ENCODE measurements at places on chromosomes 5 and 9.

- no peak for DNase-seq
Observed at GRCh38 chr9:91741522-91741921, 208.5 kb downstream of the ROR2 start.

DNA sequence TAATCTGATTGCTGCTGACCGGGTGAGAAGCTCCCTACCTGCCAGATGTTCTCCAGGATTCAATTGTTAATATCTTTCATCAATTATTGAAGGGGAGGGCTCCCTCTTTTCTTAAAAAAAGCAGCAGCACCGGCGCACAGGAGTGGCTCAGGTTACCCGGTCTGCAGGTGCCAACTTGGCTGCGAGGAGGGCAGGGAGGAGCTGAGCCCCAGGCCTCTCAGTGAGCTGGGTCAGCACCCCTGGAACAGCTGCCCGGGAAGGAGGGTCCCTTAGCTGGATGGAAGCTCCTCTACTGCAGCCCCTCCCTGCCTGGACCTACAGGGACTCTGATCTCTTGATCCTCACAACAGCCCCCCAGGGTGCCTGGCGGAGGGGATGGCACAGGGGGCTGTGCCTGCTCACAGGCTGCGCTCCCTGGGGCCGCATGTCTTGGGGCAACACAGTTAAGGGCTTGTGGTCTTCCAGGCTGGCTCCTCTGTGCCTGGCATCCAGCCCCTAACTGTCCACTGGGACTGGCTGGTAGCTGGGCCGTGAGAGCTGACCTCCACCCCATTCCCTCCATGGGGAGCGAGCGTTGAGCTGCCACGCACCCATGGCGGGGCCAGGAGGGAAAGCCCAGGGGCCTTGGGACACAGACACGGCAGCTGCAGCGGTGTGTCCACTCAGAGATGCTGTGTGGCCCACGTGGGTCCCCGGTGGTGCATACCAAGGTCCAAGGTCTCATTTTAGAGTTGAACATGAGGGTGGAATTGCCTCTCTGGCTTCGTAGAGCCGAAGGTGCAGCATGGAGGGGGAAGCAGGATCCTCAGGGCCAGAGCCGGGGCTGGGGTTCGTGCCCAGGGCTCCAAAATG is 28.6 kb upstream of the TMEM250 start:
- no peak for DNase-seq

- no peak for DNase-seq
Observed at GRCh38 chr5:139275956-139276355, 17.6 kb upstream of the MATR3 start.

GRCh38 chr9:94085062-94085639 is 887 bp downstream of the PTPDC1 start:
- no peak for DNase-seq

GRCh38 chr5:68408345-68408871 is 192.9 kb downstream of the PIK3R1 start:
- no peak for DNase-seq

DNA sequence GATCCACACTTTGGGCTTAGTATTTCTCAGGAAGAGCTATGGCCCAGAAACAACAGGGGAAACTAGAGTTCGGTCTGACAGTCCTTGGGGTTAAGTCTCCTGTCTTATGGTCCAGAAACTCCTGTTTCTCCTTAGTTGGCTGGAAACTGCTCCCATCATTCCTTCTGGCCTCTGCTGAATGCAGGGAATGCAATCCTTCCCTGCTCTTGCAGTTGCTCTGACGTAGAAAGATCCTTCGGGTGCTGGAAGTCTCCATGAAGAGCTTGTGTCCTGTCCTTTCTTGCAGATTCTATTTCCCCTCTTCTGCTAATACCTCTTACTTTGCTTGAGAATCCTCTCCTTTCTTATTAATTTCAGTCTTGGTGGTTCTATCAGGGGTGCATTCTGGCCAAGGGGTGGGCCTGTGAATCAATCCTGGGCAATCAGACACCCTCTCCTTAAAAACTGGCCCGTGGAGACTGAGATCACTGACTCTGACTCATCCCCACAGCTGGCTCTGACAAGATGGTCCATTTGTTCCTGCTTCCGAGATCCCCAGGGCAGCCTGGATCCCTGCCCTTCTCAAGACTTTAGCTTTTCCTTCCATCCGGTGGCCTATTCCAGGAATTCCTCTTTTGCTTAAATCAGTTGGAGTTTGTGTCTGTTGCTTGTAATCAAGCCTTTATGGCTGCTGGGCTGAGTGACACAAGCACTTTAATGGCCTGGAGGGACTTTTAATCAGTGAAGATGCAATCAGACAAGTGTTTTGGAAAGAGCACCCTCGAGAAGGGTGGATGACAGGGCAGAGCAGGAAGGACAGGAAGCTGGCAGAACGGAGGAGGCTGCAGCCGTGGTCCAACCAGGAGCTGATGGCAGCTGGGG is 23.7 kb downstream of the PTGS1 start:
- DNase-seq = no peak

- no peak for DNase-seq
Observed at GRCh38 chr9:70679845-70680244, 265.4 kb upstream of the KLF9 start.

Measured in stimulated activated CD8-positive, alpha-beta memory T cell treated with anti-CD3 and anti-CD28 coated beads, Interleukin-15, amount 100 ng/mL, for 1 hour (primary cell).